Posterior cingulate gyrus (tissue), 11 donors: ENCODE measurements at places on chromosomes 6 and 20.

- no peak for DNase-seq
These were observed 84.2 kb upstream of the BMP2 start for GRCh38 chr20:6683021-6683977.

GRCh38 chr6:84508981-84509380, 255.4 kb downstream of the TBX18 start:
- DNase-seq = no peak

GRCh38 chr20:834151-834746, 734 bp downstream of the FAM110A start:
- DNase-seq = peak; percentile 65

DNA sequence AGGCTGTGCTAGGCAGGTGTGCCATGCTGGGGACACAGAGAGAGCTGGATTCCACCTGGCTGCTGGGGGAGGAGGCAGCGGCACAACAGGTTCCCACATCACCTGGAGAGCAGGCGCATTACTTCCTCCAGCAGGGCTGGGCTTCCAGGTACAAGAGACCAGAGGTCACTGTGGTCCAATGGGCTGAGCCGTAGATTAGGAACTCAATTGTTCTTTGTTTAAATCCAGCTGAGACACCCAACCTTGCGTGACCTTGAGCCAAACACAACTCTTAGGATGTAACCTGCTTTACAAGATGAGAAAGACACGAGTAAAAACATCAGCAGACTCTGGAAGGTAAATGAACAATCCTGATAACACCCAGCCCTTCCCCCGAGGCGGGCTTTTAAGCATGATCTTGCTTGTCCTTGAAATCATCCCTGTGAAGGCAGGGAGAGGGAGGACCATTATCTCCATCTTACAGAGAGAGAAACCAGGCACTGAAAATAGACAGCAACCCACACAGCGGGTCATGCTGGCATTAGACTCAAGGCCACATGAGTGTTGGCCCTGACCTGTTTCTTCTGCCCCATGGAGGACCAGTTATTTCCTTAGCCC, 216.5 kb upstream of the RREB1 start:
- DNase-seq = no peak

- no peak for DNase-seq
These were observed 77.2 kb downstream of the PFDN4 start for GRCh38 chr20:54284928-54285704.

DNA sequence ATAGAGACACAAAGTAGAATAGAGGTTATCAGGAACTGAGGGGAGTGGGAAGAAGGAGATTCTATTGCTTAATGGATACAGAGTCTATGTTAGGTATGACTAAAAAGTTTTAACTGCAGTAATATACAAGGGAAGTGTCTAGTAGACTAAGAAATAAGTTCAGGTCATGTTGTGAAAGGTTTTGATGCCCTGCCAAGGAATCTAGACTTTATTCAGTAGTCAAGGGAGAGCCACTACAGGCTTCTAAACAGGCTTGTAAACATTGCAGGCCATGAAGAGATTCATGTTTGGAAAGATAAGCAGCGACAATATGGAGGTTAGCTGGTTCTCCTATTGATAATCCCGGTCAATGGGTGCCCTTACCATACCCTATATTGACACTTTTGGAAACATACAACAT, 352.8 kb upstream of the SOX4 start:
- no peak for DNase-seq

GRCh38 chr6:16841241-16841640, 80.0 kb upstream of the ATXN1 start:
- no peak for DNase-seq
